T-helper 17 cell (primary cell): ENCODE measurements at places on chromosomes 3 and 15.

DNA sequence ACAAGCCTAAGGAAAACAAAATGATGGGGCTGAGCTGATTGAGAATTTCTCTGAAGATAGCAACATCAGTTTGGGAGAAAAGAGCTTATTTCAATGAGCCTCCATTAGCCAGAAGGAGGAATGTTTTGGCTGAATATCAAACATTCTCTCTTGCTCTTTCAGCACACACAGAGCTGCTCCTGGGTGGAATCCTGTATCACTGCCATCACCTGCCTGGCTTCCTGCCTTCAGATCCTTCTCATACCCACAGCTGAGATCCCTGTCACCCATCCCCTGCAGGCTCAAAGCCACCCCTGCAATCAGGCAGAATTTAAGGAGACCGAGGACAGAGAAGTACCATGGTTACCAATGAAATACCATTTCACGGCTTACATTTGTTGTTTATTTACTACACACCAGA lies 27.2 kb upstream of the SYN2 start:
- no peak for DNase-seq

DNA sequence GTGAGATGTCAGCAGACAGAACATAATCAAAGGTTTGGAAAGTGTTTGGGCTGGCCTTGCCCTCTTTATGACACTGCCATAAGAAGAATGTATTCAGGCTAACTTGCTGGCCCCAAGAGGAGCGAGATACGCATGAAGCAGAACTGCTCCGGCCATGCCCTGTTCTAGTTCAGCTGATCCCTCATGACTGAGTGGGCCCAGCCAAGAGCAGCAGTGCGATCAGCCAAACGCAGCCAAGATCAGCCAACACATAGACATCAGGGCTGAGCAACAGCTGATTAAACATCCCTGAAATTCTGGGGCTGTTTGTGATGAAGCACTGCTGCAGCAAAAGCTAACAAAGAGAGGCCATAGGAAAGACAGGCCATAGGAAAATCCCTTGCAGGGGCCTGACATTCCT lies 24.1 kb downstream of the POMGNT2 start:
- DNase-seq, result no peak

- no peak for DNase-seq
These were observed 12.1 kb upstream of the XRN1 start for GRCh38 chr3:142459929-142460328.

DNA sequence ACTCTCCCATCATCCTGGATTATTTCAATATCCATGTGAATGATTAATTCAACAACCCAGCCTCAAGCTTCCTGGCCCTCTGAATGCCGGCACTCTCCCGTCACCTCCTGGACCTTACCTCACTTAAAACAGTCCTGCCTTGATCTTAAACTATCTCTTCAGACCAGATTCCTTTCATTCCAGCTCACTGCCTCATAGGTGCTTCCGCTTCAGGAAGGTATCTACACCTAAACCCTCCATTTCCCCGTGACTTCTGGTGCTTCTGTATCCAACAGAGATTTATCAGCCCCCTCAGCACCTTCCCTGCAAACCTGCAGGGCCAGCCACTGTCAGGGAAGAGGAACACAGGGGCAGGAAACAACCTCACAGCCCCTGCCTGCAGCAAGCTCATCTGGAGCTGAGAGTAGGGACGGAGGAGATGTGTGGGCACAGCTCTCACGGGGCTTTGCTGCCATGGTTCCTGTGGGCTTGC lies 98.9 kb upstream of the TJP1 start:
- DNase-seq, result no peak

DNA sequence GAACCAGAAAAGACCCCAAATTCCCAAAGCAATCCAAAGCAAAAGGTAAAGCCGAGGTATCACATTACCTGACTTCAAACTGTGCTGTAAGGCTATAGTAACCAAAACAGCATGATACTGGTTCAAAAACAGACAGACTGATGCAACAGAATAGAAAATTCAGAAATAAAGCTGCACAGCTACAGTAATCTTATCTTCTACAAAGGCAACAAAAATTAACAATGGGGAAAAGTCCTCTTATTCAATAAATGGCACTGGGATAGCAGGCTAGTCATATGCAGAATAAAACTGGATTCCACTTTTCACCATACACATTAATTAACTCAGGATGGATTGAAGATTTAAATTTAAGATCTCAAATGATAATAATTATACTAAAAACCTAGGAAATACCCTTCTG lies 392.6 kb upstream of the CBLB start:
- no peak for DNase-seq

DNA sequence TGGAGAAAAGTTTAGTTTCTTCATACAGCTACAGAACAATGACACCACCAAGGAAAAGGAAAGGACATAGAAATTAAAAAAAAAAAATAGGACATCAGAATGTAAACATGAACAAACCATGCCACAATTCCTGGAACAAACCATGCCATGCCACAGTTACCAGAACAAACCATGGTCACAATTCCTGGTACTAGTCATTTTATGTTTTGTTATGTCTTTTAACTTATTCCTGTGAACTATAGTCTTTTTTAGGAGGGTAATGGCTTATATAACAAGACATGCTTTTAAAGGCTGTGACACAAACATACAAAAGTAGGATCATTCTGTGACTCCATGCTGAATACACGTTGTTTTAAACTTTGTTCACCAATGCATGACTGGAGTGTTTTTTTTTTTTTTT lies 42.8 kb downstream of the CD47 start:
- no peak for DNase-seq

- DNase-seq, result no peak
These were observed 1078.4 kb downstream of the ROBO1 start for GRCh38 chr3:78689378-78689777.

DNA sequence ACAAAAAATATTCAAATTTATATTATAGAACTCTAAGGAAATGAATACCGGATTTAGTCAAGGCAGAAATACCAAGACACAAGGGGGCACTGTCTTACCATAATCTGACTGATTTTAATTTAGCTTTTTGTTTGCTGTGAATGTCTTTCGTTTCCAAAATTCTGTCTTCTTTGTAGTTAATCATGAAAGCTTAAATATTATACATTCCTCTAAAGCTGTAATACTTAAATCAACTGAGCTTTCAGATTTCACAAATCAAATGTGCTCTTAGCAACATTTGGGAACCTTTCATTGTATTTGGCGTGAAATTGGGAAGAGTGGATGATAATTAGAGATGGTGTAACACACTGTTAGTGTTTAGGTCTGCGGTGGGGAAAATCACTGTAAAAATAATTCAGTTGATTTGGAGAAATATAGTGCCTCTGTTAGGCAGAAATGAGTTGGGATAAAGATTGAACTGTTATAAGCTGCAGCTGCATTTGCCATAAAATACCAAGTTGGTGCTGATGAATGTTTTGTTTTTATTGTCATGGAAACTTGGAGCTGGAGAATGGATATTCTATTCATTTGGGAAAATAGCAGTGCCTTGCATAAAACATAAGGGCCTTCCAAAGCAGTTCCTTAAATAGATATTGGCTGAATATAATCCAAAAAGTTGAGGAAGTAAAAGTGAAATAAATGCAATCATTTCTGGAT lies 228.2 kb downstream of the TCF12 start:
- DNase-seq, result no peak

DNA sequence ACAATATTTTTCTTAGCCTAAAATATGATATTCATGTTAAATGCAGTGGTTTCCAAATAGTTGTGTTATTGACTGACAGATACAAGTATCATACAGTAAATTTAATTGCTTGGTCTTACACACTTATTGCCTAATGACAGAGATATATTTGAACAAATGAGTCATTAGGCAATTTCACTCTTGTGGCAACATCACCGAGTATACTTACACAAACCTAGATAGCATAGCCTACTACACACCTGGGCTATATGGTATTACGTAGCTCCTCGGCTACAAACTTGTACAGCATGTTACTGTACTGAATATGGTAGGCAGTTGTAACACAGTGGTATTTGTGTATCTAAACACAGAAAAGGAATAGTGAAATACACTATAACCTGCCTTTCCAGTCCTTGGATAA lies 50.3 kb downstream of the SERPINI1 start:
- no peak for DNase-seq

DNA sequence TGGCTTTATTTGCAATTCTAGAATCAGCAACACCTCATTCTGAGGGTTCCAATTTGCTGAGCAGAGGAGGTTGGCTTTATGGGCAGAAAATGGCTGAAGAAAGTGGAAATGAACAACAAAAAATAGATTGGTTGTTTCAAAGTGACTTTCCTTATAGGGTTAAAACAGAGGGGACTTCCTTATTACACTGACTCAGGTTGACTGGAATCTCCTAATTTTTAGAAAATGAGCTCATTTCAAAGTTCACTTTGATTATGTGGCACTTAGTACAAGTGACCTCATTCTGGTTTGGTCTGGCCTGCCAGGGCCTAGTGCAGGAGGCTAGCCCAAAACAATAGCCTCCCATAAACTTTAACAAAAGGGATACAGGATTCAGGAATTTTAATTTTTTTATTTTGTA lies 41.4 kb downstream of the NFKBIZ start:
- no peak for DNase-seq

GRCh38 chr15:39336926-39337325 lies 244.0 kb upstream of the THBS1 start:
- no peak for DNase-seq

DNA sequence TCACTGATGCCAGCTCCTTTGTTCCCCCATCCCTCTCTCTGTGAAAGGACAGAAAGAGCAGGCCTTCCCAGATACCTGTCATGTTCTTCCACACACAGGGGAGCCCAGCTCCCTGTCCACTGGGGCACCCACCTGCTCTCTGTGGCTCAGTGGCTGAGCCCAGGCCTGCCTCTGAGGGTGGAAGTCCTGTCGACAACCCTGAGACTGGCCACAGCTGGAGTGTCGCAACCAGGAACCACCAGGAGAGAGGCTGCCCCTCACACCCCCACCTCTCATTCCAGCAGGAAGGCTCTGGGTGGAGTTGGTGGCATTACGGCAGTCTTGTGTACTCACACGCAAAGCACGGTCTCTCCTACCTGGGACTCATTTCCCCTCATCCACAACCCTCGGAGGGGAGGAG lies 66.3 kb downstream of the MEGF11 start:
- DNase-seq, result no peak

DNA sequence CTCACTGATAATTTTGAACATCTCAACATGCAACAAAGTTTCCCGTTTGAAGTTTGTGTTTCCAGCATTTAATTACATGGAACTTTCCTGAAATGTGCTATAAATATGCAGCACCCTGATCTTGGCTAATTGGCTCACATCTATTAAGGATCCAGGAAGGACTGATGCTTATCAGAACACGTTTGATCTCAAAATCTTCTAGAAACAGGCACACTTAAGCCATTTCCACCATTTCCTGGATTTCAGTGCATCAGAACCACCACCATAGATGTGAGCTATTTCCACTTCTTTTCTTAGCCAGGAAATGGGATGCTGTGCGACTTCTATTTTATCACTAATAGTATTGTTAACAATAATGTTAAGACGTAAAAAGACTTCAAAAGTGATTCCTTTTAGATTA lies 228.9 kb downstream of the FEZF2 start:
- no peak for DNase-seq
